ENCODE measurements at places on chromosomes 3 and 15.

DNA sequence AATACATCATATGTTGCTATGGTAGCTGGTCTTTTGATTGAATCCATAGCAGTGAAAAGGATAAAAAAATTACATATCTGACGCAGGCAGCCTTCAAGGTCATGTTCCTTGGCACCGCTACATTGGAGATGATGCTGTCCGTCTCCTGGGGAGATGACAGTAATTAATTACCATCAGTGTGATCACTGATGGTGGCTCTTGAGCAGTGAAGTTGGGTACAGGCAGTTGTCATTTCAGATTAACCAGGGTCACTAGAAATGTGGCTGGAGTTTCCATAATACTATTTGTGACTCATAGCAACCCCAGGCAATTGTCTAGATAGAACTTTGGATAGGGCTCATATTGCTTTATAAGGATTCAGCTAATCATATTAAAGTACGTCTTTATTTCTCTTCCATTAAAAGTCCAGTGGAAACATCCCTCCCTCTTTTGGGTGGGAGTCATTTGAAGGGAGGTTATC, 136.3 kb downstream of the THSD4 start:
- DNase-seq = no peak

- DNase-seq = no peak
Observed at GRCh38 chr15:66842710-66843441, 140.8 kb downstream of the SMAD6 start.

DNA sequence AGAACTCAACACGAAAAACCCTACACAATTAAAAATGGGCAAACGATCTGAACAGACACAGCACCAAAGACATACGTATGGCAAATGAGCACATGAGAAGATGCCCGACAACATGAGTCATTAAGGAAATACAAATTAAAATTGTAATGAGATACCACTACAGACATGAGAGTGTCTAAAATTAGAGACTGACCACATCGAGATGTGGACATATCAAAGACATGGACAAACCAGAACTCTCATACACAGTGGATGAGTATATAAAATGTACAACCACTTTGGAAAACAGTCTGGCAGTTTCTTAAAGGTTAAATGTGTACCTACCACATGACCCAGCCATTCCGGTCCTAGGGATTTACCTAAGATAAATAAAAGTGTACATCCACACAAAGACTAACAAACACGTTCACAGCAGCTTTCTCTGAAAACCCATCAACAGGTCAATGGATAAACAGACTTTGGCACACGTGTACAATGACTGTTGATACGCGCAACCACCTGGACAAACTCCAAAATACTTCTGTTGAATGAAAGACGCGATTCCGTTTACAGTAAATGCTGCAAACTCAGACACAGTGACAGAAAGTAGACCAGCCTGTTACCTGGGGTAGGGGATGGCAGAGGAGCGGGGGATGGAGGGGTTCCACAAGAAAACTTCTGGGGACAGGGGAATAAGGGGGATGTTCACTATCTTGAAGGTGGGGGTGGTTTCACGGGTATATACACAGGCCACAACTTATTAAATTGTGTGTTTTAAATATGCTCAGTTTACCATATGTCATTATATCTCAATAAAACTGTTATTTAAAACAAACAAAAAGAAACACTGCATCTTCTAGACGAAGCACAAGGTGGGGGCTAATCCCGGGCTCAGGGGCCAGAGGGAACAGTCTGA, 2.1 kb downstream of the TNK2 start:
- peak; percentile 7 for DNase-seq

DNA sequence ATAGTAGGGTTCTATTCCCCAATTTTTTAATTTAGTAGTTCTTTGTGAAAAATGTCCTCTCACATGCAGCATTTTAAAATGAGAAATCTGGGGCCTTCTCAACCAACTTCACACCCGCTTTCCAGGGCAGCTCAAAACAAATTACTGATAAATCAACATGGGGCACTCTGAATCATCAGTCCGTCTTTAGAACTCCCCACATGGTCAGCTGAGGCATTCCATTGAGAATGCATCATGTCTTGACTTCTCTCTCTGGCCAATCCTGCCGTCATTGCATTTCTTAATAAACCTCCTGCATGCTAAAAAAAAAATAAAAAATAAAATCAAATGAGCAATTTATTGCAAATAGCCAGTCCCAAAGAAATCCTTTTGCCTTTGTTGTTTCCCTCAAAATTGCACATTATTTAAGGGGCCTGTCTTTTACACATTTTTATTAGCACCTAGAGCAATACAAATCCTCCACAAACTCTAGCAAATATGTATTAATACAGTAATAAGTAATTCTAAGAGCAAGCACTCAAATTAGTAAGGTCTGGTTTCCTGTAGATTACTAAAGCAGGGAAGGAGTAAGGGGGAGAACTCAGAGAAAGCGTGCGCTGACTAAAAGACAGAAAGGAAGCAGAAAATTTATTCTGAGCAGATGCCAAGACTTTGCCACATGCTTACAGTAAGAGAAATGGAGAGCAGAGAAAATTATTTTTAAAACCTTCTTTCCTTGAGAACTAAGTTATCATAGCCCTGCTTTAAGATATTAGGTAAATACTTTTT, 175.7 kb downstream of the TNIK start:
- no peak for DNase-seq

DNA sequence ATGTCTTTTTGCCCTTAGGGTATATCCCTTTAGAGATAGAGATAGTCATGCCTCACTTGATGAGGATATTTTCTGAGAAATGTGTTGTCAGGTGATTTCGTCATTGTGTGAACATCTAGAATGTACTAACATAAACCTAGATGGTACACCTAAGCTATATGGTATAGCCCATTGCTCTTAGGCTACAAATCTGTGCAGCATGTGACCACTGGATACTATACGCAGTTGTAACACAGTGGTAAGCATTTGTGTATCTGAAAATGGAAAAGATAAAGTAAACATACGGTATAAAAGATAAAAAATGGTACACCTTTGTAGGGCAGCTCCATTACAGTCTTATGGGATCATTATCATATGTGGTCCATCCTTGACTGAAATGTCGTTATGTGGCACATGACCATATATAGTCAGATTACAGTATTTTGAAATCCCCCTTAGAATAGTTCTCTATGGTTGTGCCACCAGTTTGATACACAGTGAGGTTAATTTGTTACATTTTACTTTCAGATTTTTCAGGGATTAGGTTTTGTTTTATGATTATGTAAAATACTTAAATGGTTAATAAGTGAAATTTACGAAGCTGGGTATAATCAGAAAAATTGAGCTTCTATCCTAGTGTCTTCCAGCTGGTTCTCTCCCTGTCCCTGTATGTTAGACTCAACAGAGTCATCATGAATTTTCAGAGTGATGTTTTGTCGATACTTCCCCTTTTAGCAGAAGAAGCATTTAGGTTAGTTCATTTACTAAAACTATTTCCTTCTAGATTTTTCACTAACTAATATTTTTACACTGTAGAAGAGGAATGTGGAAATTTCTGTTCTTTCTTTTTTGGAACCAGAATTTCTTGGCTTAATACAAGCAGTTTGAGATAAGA, 12.8 kb downstream of the SETD5 start:
- DNase-seq = no peak

DNA sequence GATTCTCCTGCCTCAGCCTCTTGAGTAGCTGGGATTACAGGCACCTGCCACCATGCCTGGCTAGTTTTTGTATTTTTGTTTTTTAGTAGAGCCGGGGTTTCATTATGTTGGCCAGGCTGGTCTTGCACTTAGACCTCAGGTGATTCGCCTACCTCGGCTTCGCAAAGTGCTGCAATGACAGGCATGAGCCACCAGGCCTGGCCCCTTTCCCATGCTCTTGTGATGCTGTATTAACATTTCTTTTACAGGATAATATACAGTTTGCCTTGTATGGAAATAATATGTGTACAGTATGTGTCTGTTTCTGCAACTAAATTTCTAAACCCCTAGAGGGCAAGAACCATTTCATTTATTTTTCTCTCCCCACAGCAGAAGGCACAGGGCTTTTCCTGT, 37.8 kb downstream of the SCG5 start:
- DNase-seq = no peak

DNA sequence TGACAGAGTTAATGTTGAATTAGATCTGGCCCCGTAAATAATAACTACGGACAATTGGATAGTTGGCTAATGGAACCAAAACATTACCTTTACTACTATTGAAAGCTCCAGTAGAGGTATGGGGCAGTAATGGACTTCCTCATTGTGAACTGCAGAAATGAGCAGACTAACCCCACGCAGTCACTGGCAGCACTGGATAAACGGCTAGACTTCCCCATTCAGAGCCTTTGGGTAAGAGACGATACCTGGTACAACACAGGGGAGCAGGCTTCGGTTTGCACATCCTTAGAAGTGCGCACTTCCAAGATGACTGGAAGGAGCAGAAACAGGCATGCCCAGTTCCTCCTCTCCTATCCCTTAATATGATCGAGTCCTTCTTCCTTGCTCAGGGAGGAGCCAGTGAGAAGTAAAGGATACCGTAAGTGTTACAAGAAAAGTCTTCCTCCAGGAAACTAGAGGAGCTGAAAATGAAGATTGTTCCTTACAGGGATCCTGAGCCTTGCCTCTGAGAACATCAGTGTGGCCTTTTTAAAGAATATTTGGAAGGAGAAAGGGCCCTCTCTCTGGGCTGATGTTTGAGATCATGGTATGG, 100.5 kb upstream of the NECTIN3 start:
- DNase-seq = no peak

DNA sequence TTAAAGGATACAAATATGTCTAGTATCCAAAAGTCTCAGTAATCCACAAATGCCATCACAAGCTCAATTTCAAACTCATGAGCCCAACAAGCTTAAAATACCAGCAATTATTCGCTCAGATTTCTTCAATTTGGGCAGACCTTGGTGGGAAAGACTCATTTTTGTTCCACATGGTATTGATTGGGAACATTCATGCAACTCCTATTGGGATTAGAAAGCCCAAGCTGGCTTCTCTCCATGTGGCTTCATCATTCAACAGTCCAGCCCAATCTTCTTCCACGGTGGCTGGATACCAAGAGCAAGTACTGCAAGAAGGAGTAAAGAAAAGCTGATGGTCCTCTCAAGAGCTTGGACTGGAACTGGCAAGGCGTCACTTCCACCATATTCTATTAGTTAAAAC, 66.3 kb downstream of the STRIT1 start:
- no peak for DNase-seq

DNA sequence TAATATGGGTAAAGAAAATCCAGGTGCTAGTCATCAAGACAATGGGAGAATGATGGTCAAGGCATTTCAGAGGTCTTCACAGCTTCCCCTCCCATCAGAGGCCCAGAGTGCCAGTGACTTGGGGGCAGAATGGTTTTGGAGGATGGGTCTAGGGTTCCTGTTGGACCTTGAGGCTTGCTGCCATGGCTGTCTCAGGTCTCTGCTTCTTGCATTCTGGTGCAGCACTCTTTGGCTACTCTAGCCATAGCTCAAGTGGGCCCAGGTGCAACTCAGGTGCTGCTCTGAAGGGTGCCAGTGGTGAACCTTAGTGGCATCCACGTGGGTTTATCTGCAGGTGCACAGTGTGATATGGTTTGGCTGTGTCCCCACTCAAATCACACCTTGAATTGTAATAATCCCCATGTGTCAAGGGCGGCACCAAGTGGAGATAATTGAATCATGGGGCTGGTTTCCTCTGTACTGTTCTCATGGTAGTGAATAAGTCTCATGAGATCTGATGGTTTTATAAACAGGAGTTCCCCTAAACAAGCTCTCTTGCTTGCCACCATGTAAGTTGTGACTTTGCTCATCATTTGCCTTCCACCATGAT, 48.5 kb upstream of the PEX5L start:
- DNase-seq = peak; percentile 6

DNA sequence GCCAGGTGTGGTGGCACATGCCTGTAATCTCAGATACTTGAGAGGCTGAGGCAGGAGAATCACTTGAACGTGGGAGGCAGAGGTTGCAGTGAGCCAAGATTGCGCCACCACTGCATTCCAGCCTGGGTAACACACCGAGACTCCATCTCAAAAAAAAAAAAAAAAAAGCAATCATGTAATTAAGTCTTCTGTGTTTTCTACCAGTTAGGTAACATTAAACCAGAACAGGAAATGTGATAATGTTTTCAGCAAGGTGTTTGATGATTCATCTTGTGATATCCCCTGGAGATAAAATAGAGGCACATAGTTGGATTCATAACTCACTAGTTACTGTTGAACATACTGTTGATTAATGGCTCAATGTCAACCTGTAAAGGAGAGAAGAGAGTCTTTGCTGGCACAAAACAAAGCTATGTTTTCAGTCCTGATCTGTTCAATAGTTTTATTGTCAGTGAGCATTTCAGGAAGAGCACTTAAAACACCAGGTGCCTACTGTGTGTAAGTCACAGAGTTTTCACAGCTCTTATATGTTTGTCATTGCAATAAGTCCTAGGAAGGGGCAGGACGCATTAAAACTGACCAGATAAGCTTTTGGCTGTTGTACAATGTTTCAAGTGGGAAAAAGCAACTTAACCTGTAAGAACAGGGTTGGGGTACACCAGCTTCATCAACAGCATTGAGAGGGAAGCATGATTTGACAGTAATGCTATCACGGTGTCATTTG, 19.5 kb downstream of the DNAJB11 start:
- no peak for DNase-seq
